ENCODE measurements at places on chromosomes 13 and 19.

DNA sequence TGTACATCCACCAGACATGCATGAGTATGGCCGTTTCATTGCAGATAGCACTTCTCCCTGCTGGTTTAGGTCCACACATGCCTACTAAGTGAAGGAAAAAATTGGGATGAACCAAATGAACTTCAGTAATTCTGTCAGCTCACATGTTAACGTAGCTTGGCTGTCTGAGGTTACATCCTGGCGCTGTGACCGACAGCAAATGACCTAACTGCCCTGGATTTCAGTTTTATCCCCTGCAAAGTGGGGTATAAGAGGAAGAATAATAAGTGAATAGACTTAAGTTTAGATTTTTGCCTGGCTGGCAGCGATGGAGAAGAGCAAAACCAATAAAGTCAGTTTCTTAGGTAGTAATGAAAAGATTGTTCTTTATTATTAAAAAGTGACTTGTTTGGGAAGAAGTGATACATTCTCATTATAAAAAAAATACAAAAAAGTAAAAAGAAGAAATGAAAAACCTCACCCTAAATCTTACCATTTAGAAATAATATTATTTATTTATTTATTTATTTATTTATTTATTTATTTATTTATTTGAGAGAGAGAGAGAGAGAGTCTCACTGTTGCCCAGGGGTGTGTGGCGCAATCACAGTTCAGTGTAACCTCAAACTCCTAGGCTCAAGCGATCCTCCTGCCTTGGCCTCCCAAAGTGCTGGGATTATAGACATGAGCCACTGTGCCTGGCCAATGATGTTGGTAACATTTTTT, 4.2 kb upstream of the RNF113B start:
- DNase-seq, result no peak

DNA sequence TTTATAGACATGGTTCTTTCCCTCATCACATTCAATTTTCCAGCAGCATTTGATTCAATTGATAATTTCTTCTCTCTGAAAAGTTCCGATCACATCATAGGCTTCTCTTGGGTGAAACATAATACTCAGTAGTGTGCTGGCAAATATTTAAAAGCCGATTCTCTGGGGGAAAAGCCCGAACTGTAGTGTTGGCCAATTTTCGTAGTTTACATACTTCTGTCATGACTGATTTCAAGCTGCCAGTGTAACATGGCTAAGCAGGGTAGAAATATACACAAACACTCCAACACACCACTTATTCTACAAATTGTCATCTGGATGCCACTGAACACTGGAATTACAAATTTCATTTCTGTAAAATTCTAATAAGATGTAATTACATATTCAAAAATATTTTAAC, 56.1 kb upstream of the FREM2 start:
- peak; percentile 42 for DNase-seq

DNA sequence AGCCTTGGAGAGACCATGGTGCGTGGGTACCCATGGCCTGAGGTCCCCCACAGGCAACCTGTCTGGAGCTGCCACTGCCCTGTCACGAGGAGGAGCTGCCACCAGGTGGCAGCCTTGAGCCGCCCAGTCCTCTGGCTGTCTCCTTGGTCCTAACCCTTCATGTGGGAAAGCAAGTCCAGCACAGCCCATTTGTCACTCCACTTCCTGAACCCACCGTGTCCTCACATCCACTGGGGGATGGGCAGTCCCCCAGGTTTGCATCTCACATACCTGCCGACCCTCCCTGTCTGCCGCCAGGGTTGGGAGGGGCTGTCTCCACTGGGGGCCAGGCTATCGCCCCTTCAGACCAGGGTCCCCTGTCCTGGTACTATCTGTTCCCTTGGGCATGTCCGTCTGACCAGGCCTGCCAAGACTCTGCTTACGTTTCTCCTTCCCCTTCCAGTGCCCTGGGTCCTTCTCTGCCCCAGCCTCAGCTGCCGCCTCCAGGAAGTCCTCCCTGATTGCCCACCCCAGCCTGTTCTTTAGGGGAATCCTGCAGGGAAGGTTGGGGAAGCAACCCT, 4.5 kb downstream of the FAM174C start:
- peak; percentile 83 for DNase-seq

DNA sequence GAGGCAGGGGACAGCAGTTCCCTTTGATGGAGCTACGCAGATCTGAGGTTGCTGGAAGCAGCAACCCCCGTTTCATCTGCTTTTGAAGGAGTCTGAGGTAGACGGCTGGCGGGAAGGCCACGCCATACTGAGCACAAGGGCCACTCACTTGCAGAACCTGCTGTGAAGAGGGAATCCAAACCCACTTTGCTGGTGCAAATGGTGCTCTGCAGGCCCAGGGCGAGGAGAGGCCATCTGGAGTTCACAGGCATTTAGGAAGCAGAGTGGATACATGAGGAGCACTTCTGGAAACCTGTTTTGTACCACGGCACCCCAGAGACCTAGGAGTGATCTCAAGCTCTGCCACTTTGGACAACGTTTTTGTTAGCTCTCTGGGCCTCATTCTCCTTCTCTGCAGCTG, 227.8 kb downstream of the UQCRFS1 start:
- no peak for DNase-seq

- DNase-seq, result no peak
Measured at GRCh38 chr13:22562116-22562515, 618.7 kb upstream of the SGCG start.

- DNase-seq, result no peak
Measured at GRCh38 chr19:37079238-37079637, 1.0 kb downstream of the ZNF420 start.

DNA sequence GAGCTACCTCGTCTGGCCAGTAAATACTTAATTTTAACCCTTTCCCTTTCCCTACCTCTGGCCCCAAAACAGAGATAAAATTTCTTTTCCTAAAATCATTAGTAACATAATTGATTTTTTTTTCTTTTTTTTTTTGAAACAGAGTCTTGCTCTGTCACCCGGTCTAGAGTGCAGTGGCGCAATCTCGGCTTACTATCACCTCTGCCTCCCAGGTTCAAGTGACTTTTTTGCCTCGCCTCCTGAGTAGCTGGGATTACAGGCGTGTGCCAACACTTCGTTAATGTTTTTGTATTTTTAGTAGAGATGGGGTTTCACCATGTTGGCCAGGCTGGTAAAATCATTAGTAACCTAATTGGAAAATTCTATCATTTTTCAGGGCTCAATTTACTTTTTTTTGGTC, 10.4 kb upstream of the TRIM13 start:
- DNase-seq, result no peak

GRCh38 chr19:2026770-2027169, 11.3 kb upstream of the BTBD2 start:
- no peak for DNase-seq

GRCh38 chr19:6564393-6564792, 26.6 kb downstream of the CD70 start:
- DNase-seq, result peak; percentile 38

DNA sequence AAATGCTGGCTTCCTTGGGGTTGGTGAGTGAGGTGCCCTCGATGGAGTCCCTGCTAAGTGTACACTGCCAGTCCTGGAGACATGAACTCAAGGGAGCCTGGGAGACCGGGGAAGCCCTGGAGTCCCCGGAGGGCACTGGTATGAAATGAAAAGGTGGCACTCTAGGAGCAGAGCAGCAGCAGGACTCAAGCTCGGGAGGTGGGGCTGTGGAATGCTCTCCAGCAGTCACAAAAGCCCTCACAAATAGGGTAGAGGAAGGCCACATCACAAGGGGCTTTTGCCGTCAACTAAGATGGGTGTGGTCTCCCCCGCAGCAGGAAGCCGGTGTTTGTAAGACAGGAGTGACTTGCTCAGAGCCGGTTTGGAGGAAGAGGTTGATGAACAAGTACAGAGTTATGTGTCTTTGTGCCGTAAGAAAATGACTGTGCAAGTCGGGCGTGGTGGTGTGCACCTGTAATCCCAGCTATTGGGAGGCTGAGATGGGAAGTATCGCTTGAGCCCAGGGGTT, 19.3 kb downstream of the CCNE1 start:
- no peak for DNase-seq

- DNase-seq, result peak; percentile 69
Measured at GRCh38 chr19:572743-573518, 535 bp downstream of the BSG start.

- no peak for DNase-seq
Measured at GRCh38 chr13:44818428-44818827, 170.8 kb downstream of the NUFIP1 start.

- no peak for DNase-seq
Measured at GRCh38 chr19:407511-408440, 1.2 kb downstream of the C2CD4C start.

- no peak for DNase-seq
Measured at GRCh38 chr13:52677823-52678222, 25.2 kb downstream of the SUGT1 start.

DNA sequence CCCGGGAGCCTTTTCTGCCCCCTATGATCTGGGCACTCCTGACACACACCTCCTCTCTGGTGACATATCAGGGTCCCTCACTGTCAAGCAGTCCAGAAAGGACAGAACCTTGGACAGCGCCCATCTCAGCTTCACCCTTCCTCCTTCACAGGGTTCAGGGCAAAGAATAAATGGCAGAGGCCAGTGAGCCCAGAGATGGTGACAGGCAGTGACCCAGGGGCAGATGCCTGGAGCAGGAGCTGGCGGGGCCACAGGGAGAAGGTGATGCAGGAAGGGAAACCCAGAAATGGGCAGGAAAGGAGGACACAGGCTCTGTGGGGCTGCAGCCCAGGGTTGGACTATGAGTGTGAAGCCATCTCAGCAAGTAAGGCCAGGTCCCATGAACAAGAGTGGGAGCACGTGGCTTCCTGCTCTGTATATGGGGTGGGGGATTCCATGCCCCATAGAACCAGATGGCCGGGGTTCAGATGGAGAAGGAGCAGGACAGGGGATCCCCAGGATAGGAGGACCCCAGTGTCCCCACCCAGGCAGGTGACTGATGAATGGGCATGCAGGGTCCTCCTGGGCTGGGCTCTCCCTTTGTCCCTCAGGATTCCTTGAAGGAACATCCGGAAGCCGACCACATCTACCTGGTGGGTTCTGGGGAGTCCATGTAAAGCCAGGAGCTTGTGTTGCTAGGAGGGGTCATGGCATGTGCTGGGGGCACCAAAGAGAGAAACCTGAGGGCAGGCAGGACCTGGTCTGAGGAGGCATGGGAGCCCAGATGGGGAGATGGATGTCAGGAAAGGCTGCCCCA, 8.5 kb upstream of the CEACAM7 start:
- DNase-seq, result no peak

DNA sequence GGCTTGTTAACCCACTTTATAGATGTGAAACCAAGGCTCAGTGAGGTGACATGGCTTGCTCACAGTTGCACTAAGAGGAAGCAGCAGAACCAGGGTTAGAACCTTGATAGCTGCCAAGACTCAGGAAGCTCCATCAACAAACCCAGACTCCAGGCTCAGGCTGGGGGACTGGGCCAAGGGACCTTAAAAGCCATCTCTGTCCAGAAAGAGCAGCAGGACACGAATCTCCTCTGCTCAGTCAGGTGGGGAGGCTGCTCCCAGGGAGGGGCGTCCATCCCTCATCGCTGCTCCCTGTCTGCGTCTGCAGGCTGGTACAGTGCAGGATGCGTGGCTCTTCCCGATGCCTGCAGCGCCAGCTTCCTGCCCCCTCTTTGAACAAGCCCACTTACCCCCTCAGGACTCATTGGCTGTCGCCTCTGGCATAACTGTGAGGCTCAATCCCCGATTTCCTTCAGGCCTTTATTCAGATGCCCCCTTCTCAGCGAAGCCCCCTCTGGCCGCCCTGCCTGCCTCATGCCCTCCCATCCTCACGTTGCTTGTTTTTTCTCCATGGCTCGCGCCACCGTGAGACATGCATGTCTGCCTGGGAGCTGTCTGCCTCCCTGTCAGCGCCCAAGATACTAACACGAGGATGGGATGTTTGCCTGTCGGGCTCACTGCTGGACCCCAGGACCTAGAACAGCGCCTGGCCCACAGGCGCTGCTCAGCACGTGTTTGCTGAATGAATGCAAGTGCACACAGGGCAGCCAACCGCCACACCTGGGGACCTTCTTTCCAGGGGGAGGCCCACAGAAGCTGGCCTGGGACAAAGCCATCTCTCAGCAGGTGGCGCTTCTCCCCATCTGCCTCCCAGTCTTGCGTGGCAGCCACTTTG, 21.5 kb downstream of the AKT2 start:
- DNase-seq, result no peak

DNA sequence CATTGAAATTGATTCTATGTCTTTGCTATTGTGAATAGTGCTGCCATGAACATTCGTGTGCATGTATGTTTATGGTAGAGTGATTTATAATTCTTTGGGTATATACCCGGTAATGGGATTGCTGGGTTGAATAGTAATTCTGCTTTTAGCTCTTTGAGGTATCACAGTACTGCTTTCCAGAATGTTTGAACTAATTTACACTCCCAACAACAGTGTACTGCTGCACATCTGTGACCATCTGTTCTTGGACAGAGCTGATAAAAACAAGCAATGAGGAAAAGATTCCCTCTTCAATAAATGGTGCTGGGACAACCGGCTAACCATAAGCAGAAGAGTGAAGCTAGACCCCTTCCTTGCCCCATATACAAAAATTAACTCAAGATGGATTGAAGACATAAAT, 231.0 kb downstream of the MYO16 start:
- no peak for DNase-seq

DNA sequence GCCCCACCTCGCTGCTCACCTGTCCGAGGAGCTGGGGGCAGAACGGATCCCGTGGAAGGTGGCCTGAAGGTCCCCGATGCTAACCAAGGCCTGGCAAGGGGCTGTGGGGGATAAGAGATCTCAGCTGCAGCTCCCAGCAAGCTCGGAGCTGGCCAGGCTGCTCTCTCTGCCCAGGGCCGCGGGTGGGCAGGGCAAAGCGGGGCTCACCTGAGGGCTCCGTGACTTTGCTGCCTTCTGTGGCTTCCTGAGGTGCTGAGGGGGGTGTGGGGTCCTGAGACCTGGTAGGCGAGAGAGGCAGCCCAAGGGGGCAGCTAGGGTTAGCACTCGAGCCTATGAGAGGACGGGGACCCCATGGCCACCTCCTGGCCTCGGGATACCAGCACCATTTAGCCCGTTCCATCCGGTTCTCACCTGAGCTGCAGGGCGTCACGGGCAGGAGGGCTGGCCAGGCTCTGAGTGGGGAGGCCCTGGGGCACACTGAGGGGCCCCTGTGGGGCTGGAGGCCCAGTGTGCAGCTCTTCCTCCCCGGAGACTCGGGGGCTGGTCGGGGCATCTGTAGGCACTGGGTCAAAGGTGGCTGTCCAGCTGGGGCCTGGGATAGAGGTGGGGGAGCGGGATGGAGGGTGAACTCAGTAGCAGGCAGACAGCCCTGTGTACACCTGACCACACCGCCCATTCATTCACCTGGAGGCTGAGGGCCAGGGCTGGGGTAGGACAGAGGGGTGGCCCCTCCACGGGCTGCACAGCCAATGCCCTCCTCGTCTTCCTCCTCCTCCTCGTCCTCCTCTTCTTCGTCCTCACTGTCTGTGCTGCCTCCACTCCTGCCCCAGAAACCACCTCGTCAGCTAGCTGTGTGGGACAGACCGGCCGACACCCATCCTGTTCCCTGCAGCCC, 3.1 kb upstream of the TMEM86B start:
- no peak for DNase-seq

DNA sequence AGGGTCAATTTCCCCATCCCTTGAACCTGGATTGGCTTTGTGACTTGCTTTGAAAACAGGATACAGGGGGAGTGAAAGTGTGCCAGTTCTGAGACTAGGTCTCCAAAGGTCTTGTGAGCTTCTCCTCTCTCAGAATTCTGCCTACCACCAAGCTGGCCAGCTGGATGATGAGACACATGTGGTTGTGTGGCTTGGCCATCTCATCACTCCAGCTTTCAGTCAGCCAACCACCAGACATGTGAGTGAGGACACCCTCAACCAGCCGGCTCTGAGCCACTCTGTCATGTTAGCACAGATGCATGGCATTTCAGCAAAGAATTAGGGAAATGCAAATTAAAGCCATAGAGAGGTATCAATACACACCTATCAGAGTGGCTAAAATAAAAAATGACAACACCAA, 29.5 kb downstream of the ENOX1 start:
- DNase-seq, result no peak

- no peak for DNase-seq
Measured at GRCh38 chr13:110521946-110522345, 39.6 kb downstream of the RAB20 start.

Measured in fibroblast of the aortic adventitia (primary cell).